ENCODE measurements at places on chromosomes 5 and 9. TPM values are rescaled to one million over a fixed set of nuclear protein-coding genes. Genes with fewer than 3 reads are reported as not detected.
A peak's percentile ranks its signal among the peaks of the same experiment; 100 is the strongest.

GRCh38 chr9:15576350-15577050 lies 23.7 kb downstream of the CCDC171 start:
- no peak for DNase-seq

DNA sequence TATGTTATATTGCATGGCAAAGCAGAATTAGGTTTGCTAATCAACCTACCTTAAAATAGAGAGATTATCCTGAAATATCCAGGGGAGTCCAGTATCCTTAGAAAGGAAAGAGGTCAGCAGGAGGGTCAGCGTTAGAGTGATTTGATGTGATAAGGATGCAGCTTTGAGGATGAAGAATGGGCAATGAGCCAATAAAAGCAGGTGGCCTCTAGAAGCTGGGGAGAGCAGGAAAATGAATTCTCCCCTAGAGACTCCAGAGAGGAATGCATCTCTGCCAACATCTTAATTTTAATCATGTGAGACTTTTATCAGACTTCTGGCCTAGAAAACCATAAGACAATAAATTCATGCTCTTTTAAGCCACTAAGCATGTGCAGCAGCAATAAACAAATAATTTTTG lies 65.7 kb upstream of the SYK start:
- no peak for DNase-seq

- DNase-seq: no peak
Observed at GRCh38 chr5:64513492-64513891, 7.7 kb downstream of the RGS7BP start.

DNA sequence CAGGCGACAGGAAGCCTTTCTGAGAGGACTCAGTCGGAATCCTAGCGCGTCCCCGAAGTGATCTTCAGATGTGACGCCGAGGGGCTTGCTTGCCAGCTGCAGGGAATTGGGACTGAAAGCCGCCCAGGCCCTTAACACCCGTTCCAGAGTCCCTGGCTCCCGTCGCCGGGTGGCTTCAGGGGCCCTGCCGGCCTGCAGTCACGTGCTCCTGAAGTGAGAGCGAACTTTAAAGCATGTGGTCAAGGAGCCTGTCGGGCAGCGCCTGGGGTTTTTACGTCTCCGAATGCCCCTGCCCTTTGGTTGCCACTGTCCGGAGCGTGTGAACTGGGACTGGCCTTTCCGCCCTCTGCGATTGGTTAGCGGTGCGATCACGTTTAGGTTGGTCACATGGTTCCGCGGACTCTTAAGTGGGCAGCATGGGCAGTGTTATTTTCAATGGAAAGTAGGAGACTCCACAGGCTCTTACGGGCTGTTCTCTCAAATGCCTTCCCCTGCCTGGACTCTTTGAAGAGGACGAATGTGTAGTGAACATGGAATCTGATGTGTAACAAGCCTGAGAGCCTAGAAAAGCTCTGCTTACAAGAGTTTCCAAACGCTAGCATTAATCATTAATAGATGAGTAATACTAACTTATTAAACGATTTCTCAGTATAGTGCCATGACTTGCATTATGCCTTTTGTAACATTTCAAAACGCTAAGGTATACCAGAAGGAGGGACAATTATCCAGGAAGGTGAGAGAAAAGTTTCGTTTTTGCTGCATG lies 1.9 kb downstream of the VLDLR start:
- DNase-seq: peak; percentile 75

DNA sequence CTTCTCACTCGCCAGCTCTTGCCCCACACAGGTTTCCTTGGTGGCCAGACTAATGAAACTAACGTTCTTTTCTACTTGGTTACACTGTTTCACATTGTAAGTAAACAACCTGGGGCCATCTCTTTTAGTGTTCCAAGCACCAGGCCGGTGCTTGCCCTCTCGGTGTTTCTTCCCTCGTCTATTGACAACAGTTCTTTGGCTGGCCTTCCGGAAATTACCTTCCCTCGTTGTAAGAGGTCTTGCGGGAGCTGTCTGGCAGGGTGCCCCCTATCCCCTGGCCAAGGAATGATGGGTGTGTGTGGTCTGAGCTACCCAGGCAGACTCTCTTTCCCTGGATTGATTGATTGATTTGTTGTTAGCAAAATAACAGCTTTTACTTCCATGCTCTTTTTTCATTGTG lies 918 bp upstream of the MYMK start:
- no peak for DNase-seq

DNA sequence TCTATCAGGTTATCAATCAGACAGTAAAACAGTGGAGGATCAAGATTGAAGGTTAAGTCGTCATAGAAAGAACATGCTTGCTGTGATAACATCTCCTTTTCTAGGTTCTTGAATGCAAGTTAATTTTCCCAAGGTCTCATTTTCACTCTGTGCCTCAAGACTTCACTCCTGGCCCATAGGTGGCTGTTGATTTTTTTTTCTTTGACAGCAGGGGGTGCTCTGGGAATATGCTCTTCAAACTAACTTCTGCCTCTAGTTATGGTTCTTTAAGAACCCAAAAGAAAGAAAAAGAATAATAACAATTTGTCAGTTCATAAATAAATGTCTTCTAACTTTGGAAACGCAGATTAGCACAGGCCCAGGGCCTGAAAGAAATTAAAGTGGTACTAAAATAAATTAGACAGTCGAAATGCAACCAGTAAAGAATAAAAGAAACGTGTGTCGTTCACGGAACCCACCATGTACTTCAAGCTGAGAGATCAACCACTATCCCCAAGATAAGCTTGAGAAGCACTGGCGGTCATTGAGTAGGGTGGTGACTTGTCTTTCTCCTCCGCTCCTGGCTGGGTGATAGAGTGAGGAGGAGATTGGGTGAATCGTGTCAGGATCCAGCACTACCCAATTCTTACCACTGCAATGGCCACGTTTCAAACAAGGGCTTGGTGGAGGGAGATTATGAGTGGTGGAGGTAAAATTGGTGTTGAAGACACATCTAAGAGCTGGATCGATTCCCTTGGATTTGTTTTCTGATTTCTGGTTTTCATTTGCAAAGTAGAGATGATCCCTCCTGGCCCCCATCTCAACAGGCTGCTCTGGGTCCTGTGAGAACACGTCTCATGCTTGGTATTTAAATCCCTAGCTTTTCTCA lies 93.4 kb upstream of the IRX4 start:
- DNase-seq: no peak

- DNase-seq: no peak
Observed at GRCh38 chr9:92151691-92152393, 36.6 kb upstream of the SPTLC1 start.

- DNase-seq: no peak
Observed at GRCh38 chr9:131233995-131234394, 42.3 kb downstream of the FAM78A start.

- no peak for DNase-seq
Observed at GRCh38 chr5:150301901-150302300, 804 bp downstream of the ARSI start.

DNA sequence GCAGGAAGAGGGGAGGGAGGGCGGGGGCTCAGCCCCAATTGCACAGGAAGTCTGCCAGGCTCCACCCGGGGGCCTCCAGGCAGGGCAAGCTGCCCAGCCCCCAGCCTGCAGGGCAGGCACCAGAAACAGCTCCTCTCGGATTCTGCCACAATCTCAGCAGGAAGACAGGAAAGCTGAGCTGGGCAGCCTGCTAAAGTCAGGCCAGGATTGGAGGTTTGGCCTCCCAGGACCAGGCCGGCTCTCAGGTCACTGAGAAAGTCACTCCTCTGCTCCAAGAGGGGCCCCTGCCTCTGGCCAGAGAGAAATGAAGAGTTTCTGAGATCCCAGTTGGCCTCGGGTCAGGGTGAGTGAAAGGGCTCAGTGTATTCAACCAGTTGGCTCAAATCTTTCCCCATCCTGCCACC lies 54.6 kb upstream of the STXBP1 start:
- DNase-seq: no peak

DNA sequence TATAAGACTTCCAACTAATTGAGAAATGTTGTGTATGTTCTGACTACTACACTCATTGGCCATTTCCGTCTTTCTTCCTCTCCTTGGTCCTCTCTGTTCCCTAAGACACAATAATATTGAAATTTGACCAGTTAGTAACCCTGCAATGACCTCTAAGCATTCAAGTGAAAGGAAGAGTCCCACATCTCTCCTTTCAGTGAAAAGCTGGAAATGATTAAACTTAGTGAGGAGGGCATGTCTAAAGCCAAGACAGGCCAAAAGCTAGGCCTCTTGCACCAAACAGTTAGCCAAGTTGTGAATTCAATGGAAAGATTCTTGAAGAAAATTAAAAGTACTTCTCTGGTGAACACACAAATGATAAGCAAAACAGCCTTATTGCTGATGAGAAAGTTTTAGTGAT lies 122.5 kb downstream of the PRR16 start:
- DNase-seq: no peak

- DNase-seq: no peak
Observed at GRCh38 chr5:142152384-142152732, 43.8 kb downstream of the NDFIP1 start.

GRCh38 chr5:886716-887325 lies 5.8 kb downstream of the BRD9 start:
- no peak for DNase-seq

DNA sequence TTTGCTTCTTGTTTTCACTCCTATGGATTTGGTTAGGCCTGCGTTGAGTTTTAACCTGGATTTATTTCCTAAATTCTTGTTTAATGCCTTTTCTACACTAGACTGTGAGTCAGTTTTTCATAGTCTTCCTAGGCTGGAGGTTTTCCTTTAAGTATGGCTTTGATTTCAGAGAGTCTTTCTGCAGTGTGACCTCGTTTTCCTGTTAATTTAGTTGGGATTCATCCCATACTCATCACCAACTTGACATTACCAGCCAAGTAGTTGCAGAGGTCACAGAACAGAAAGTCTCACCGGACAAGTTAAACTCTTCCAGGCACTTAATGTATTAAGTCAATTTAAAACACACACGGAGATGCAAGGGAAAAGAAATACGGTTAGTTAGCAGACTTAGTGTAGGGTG lies 29.7 kb upstream of the AUH start:
- no peak for DNase-seq

DNA sequence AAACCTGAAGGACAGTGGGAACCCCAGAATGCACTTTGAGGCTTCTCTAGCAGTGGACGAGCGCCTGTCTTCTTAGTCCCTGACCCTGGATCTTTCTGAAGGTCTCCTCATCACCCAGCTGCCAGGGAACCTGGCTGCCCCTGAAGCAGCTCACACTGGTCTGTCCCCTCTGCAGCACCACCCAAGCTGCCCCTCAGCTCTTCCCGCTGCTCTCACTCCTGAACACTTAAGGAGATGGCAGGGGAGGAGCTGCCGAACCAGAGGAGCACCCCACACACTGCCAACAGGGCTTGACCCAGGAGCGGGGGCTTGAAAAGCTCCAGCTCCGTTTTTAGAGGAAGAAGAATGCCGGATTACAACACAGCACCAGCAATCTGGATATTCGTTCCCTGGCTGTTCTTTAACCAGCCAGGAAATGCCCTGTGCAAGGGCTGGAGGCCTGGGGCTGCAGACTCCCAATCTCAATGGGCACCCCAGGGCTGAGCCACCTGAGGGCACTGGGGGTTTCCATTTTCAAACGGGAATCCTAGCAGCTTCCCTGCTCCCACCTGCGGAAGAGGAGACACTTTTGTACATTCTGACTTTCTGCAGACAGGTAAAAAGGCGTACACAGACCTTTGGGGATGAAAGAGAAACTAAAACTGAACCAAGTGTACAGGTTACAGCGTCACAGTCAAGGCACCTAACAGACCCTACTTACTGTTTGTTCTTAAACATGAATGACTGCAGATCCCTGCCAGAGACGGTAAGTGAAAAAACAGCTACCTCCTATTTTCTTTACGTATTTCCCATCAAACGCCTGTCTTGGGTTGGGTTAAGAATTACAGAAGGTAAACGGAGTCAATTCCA lies 36.3 kb downstream of the GOLM1 start:
- peak; percentile 8 for DNase-seq

DNA sequence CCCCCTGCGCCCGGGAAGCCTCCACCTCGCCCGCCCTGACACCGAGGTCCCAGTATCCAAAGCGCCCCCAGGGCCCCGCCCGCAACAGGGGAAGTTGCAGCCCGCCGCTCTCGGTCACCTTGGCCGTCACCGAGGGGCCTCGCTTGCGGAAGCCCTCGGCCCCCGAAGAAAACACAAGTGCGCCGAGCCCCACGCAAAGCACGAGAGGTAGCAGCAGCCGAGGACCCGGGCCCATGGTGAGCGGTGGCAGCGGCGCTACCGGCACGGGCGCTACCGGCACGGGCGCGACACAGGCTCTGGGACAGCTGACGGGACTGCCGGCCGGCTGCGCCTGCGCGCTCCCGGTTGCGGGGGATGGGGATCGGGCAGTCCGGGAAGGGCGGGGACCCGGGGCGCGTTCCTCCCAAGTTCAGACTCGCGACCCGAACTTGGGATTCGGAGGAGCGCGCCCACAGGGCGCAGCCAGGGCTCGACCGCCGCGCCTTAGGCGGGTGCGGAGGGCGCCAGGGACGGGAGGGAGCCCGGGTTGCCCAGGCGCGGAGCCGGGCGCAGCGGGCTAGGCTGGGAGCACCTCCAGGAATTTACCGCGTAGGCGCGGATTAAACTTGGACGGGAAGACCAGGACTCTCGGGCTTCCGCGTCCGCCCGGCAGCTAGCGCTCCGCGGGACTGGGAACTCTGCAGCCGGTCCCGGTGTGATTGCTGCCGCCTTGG lies at the start of gene PPIC:
PPIC (minus strand) TSS at position 335 of the 713 bp plus-strand sequence; CDS start at position 235, 100 bp downstream.
- DNase-seq: peak; percentile 85

- DNase-seq: no peak
Observed at GRCh38 chr5:124527220-124527991, 219.0 kb downstream of the ZNF608 start.

DNA sequence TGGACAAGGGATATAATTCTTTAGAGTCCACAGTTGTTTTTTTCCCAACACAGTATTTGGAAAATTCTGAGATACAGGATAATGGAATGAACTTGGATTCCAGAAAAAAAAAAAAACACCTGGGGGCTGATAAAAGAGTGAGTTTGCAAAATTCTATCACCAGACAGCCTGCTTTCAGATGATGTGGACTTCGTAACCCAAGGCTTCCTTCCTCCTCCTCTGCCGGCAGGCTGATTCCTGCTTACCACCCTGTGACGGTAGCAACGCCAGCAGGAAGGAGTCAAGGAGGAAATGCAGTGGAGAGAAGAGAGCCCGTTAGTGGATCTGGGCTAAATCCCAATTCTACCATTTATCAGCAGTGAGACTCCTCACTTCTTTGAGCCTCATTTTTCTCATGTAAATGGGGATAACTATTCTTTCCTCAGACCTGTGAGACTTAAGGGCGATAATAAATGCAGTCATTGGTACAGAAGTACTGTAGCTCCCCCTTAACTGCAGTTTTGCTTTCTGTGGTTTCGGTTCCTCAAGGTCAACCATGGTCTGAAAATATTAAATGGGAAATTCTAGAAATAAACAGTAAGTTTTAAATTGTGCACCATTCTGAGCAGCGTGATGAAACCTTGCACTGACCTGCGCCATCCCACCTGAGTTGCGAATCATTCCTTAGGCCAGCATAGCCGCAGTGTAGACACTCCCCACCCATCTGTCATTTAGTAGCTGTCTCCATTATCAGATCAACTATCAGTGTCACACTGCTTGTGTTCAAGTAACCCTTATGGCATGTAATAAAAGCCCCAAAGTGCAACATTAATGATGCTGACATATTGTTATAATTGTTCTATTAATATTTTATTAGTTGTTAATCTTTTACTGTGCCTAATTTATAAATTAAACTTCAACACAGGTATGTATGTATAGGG lies 71.4 kb downstream of the DCP2 start:
- no peak for DNase-seq

Gene RAB14
- 59.4 TPM for total RNA-seq

Gene STING1
- total RNA-seq: 7.7 TPM

Gene CTNND2
- total RNA-seq: 31.5 TPM

Gene RNF14
- total RNA-seq: 39.8 TPM

Gene TAS2R1
- not detected for total RNA-seq
